ENCODE measurements at places on chromosomes 7 and 10.

GRCh38 chr7:148156233-148156632, 434.3 kb upstream of the C7orf33 start:
- no peak for DNase-seq

GRCh38 chr10:102208311-102209035, 17.6 kb upstream of the ELOVL3 start:
- peak; percentile 70 for DNase-seq

DNA sequence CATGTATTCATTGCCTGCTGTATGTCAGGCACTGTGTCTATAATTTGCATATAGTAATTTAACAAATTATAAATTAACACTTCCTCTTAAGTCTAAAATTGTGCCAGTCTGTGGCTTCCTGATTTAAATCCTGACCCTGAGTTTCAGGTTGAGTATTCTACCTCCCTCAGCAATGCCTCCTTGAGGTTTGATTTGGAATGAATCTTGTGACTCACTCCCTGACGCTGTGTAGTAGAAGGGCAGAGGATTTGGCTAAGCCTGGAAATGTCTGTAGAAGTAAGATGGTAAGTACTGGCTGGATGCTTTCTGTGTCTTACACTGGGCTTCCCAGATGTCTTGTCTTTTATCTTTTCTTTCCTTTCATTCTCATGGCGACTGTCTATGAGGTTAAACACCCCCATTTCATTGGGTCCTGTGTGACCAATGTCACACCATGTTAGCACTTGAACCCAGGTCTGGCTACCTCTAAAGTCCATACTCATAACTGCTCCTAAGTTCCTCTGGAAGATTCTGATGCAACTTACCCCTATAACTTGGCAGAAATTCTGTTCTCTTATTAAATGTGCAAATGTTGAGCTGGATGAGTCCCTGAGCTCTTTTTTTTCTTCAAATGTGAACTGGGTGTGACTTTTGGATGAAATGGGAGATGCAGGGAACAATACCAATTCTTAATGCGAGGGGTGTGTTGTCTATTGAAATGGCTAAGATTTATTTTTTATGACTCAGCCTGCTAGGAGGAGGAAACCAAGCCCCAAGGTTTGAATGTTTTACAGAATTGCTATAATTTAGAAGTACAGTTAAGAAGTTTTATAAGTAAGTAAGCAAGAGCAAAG, 48.5 kb downstream of the PLCE1 start:
- peak; percentile 85 for DNase-seq

DNA sequence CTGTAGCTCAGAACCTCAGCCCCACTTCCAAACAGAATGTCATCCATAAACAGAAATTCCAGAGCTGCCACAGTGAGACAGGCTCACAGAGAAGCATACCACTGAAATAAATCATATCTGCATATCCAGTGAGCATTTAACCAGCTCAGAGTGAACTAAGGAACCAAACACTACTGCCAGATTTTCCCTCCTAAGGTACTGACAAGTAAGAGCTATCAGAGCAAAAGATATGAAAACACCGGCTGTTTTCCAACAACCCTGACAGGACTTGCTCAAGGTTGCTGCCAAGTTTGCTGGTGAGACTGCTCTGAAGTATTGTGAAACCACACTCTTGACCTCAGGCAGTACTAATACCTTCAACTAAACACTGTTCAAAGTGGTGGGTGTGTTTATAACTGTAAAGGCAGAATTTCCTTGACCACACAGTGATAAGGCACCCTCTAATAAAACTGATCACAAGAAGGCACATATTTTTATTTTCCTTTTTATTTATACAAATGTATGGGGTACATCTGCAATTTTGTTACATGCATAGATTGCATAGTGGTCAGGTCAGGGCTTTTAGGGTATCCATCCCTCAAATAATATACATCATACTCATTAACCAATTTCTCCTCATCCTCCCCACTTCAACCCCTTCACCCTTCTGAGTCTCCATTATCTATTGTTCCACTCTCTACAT, 18.3 kb downstream of the SGMS1 start:
- peak; percentile 95 for DNase-seq

DNA sequence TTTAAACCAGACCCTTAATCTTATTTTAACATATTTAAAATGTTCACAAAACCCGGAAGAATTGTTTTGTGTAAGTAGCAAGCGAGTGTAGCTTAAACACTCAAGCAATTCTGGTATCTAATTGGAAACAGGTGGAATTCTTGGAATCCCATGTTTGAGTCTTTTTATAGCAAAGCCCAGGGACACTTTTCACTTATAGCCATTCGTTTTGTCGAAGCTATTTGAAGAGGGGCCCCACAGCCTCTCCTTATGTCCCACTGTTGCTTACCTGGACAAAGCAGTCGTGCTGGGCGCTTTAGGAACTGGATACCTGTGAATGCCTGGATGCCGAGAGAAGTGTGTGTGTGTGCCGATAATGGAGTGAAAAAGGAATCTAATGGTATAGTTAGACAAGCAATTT, 3.3 kb downstream of the CUX1 start:
- peak; percentile 49 for DNase-seq

- DNase-seq = no peak
These were observed 109.0 kb upstream of the SP4 start for GRCh38 chr7:21318916-21319270.

DNA sequence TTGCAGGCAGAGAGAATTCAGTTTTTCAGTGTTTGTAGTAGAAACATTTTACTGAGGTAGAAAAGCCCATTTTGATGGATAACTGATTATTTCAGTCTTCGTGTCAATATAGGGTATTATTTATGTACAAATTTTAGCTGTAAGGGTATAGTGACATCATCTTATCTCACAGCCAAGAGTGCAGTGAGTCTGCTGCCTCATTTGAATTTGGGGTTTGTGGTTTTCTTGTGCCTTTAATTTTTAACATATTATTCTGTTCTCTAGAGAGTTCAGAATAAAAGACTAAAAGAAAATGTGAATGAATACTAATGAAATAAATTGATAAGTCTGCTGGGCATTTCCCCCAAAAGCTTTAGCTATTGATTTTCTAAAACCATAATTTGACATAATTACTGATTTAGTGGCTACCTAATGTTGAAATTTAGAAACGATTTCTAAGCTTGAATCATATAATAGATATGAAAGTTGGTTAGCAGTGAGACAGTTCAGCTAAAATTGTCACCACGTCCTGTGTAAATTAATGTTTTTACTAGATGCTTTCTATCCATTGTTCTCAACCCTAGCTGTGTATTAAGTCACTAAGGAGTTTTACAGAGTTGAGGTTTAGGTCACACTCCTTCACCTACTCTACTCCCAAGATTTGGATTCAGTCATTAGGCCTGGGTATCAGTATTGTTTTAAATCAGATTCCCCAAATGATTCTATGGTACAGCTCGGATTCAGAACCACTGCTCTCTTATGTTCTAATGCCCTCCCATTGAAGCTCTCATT, 37.3 kb downstream of the ACADSB start:
- DNase-seq = no peak

GRCh38 chr10:5479481-5480161, 19.7 kb downstream of the CALML5 start:
- DNase-seq = no peak

- no peak for DNase-seq
These were observed at the start of gene MNX1 for GRCh38 chr7:157010588-157011332. MNX1 (minus strand) TSS chr7:157010663; CDS start chr7:157010350, 313 bp downstream.

DNA sequence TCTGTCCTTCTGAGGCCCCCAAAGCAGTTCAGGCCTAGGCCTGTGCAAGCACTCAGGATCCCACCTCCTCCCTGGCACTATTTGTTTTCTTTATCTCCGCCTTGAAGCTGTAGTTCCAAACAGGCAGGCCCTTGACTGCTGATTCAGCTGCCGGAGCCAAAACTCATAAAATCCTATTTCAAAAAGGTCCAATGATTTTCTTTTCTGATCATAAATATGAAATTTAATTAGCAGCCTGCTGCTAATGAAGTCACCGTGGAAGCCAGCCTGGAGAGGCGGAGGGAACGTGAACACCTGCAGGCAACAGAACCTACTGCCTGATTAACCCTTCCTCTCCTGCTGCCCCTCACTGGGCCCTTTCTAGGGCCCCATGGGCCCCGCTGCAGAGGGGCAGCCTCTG, 60.1 kb downstream of the CARD11 start:
- no peak for DNase-seq

- DNase-seq = no peak
These were observed 24.2 kb upstream of the OTUD1 start for GRCh38 chr10:23414658-23415057.

DNA sequence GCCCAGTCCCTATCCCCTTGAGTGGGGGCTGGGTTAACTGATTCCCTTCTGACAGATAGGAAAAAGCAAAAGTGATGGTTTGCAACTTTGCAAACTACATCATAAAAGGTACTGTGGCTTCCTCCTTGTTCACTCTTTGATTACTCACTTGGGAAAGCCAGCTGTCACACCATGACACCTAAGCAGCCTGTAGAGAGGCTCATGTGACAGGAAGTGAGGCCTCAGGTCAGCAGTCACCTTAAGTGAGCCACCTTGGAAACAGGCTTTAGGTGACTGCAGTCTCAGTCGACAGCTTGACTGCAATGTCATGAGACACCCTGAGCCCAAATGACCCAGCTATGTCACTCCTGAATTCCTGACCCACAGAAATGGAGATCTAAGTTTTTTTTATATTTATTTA, 4.3 kb upstream of the CHCHD2 start:
- DNase-seq = no peak

Measured in EH (cell line).